Activated CD4-positive, alpha-beta T cell treated with anti-CD3 and anti-CD28 coated beads for 1 hour (primary cell): ENCODE measurements at places on chromosomes 1 and 21.

DNA sequence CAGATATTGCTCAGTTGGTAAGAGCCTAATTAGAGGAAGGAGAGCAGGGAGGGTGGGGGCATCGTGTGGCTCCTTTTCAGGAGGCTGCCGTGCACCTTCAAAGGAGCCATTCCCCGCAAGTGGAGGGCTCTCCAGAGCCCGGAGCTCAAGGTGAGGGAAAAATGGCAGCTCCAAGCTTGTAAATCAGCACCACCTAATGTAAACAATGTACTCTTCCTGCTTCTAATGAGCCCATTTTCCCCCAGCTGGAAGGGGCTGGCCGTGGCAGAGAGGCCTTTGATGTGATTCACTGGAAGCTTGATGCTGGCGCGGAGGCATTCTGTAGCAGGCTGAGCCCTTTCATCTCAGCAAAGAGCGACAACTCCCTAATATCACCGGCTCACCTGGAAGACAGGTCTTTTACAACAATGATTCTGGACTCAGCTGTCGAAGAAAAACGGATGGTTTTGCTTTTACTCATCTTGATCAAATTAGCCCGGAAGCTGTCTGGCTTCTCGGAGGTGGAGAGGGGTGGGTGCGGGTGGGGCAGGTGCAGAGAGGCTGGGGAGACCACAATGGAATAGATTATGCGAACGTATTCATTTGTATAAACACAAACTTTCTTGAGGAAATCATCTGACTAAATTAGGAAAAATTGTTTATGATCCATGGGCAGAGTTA is 112.5 kb downstream of the RRAGC start:
- DNase-seq, result no peak

DNA sequence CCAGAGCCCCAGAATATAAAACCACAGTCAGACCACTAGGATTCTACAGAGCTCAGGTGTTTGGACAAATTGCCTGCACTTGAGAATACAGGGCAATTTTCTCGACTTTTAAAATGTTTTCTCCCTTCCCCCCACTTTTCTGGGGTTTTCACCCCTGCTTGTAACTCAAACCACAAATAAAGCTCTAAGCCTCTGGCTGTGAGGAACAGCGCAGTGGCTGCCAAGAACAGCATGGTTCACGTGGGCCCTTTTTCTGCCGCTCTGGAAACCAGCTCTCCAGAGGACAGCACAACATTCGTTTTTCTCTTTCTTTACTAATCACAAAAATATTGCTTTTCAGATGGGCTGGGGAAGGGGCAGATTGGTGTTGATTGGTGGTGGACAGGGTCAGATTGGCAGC is 102.2 kb upstream of the JUN start:
- no peak for DNase-seq

- no peak for DNase-seq
These were observed 39.1 kb downstream of the CLIC6 start for GRCh38 chr21:34707876-34708325.

DNA sequence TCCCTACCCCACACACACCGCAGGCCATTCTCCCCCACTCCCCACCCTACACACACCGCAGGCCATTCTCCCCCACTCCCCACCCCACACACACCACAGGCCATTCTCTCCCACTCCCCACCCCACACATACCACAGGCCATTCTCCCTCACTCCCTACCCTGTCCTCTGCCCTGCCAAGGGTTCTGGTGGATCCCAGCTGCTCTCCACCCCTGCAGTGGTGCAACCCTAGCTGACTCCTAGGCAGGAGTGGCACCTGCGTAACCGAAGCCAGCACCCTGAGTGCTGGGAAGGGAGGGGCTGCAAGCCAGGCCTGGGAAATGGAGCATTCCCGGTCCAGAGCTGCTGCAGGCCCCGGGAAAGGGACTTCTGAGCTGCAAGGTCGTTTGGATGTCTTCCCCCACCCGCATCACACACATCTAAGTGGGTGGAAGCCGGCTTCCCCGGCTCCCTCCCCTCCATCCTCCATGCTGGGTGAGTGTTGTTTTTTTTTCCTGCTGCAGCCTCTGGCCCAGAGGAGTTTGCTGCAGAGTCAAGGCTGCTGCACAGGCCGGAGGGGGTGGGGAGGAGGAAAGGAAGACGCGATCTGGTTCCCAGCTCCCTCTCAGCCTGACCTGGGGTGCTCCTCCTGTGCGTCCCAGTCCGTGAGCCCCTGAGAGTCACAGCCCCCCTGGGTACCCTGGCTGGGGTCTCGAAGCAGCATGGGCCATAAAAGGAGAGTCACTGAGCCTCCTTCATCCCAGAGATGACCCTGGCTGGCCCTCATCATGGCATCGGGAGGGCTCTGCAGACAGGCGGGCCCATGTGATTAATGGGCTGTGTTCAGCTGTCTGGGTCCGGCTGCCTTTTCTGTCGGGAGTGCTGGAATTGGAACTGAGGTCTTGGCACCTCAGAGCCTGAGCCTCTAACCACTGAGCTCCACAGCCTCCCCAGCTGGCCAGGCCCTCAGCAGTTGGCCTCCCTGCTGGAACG is 16.1 kb downstream of the H6PD start:
- DNase-seq, result no peak

DNA sequence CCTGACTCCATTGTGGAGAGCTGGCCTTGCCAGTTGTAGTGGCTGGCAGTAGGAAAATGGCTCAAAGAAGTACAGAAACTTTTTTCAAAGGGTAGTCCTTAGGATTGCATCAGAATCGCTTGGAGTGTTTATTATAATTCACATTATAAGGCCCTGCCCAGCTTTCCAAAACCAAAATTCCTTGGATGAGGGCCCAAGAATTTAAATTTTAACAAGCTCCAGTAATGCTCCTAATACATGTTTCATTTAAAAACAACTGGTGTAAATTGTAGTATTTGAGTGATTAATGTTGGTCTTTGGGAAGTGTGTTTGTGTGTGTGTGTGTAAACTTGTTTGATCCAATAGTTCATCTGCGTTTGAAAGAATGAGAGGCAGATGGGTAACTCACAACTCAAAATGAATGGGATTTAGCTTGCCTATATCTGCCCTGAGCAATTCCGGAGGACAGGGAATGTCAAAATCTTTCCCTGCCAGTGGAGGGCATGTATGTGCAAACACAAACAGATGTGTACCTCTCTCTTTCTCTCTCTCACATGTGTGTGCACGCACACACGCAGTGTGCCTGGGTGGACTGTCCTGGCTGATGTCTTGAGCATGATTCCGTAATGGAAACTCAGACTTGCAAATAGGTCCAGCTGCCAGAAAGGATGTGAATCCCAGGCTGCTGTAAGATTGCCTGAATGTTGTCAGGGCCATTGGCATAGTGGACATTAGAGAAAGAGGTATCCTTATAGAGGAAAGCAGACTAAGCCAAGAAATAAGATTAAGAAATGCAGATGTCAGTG is 293.1 kb downstream of the LMX1A start:
- no peak for DNase-seq

- no peak for DNase-seq
These were observed 99.1 kb downstream of the BEND5 start for GRCh38 chr1:48677306-48678287.
